Smooth muscle cell of the pulmonary artery (primary cell): ENCODE measurements at places on chromosomes 16 and 17. TPM values are rescaled to one million over a fixed set of nuclear protein-coding genes. Genes with fewer than 3 reads are reported as not detected.

Gene CCL16
- total RNA-seq = not detected in 2 replicates

Gene RNU2-1
- not detected in 2 replicates for total RNA-seq

Gene EVPLL
- not detected in 2 replicates for total RNA-seq

Gene ZNF385C
- 0.03 TPM in 1 of 2 replicates, not detected in the other for total RNA-seq

Gene TMEM100
- 0.07 and 3.1 TPM in 2 replicates for total RNA-seq

Gene CCL7
- 0.85 and 3.7 TPM in 2 replicates for total RNA-seq

Gene CHST5
- 0.03 TPM in 1 of 2 replicates, not detected in the other for total RNA-seq

Gene EXOC3L1
- 0.13 TPM in 1 of 2 replicates, not detected in the other for total RNA-seq

Gene TNP2
- total RNA-seq = not detected in 2 replicates

Gene KRTAP4-12
- not detected in 2 replicates for total RNA-seq

Gene CCDC92B
- total RNA-seq = not detected in 2 replicates

Gene RPGRIP1L
- total RNA-seq = 14.8 and 15.3 TPM in 2 replicates

Gene POLR3K
- 2.3 and 4.3 TPM in 2 replicates for total RNA-seq

Gene TAT
- total RNA-seq = not detected in 2 replicates

Gene ZNF750
- total RNA-seq = not detected in 2 replicates

Gene ATF7IP2
- 2.8 and 4.6 TPM in 2 replicates for total RNA-seq

Gene HDAC5
- 59.1 and 95.5 TPM in 2 replicates for total RNA-seq

Gene CES5A
- not detected in 2 replicates for total RNA-seq

Gene MAPK8IP3
- 34.4 and 48.0 TPM in 2 replicates for total RNA-seq

Gene KCNG4
- total RNA-seq = not detected in 2 replicates

Gene WIPI1
- 114 and 145 TPM in 2 replicates for total RNA-seq

Gene ELMO3
- 0.26 and 0.76 TPM in 2 replicates for total RNA-seq
